ENCODE measurements at places on chromosomes 13 and 19.

- DNase-seq: no peak
These were observed 1582.1 kb upstream of the SLC10A2 start for GRCh38 chr13:104648291-104648690.

- DNase-seq: no peak
These were observed 57.0 kb downstream of the RASL11A start for GRCh38 chr13:27327633-27328032.

GRCh38 chr13:61339054-61339621 is 76.5 kb downstream of the PCDH20 start:
- DNase-seq: no peak

- no peak for DNase-seq
These were observed 28.7 kb downstream of the GJA3 start for GRCh38 chr13:20132052-20132634.

- DNase-seq: no peak
These were observed 156.0 kb downstream of the KATNAL1 start for GRCh38 chr13:30151388-30151787.

Measured in T-helper 2 cell (primary cell).